ENCODE measurements at places on chromosomes 16 and 17.

DNA sequence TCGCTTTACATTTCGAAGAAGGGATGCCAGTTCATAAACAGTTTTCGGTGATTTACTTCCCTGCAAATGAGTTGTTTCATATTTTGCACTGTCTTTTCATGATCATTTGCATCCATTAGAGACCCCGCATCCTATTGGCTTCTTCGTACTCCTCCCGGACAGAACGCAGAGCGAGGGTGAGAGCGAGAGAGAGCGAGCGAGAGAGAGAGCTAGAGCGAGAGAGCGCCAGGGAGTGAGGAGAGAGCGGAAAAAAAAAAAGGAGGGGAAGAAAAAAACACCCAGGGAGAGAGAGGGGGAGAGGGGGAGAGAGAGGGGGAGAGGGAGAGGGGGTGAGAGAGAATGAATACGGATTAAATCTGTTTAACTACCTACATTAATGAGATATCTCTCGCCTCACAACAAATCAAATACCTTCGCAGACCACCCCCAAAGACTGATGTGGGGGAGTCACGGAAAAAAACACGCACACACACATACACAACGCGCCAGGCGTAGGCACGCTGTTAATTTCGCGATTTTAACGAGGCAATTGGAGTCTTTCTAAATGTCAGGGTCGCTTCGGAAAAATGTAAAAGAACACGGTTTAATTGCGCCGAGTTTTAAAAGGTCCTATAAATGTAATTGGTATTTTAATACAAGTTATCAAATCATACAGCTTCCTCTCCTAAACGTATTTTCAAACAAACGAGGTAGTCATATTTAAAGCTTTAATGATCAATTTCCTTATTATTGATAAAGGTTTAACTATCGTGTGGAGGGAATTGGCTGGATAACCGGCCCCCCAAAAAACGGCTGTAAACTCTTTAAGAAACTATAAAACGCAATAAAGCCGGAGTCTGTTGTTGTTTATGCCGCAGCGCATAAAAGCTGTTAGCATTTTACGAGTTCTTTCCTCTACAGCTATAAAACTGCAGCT lies at the start of gene HOXB8:
TSS of gene HOXB8 (minus strand) at position 246 of the 916 bp plus-strand sequence. CDS start 588 bp downstream, outside the sequence.
- DNase-seq: no peak

DNA sequence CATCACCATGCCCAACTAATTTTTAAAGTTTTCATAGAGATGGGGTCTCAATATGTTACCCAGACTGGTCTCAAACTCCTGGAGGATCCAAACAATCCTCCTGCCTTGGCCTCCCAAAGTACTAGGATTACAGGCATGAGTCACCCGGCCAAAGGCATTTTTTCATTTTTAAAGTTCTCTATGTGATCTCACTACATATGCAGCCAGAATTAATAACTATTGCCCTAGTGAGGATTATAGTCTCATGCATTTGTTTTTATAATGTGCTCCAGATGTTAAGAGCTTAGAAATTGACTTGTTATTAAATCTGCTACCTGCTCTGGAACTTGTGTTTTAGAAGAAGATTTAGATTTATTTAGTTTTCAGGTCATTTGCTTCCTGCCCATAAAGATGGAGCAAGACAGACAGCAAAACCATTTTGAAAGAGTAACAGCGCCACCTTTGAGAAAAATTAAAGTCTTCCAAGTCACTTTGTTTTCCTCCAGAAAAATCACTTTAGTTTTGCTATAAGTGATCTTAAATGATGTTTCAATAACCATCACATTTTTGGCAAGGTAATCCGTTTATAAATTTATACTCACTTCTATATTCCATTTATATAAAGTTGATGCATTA lies 79.5 kb downstream of the CA4 start:
- no peak for DNase-seq

DNA sequence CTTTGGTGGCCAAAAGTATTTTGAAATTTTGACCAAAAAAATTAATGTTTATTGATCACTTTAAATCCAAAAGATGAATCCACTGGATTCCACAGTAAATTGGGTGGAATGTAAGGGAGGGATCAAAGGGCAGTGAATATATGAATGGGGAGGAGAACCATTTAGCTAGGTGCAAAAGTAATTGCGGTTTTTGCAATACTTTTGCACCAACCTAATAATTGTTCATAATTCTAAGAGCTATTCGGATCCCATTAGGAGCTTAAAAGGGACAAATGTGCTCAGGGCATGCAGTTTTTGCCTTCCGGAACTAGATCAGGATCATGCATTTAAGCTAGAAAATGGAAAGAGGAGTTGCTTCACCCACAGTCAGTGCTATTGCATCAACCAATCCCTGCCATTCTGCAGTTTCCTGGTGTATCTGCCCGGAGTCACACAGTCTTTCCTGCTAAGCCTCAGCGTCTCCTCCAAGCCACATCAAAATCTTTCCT lies at the start of gene LPO:
TSS of gene LPO (plus strand) at position 438 of the 488 bp plus-strand sequence. CDS start 4,396 bp downstream, outside the sequence.
- no peak for DNase-seq

DNA sequence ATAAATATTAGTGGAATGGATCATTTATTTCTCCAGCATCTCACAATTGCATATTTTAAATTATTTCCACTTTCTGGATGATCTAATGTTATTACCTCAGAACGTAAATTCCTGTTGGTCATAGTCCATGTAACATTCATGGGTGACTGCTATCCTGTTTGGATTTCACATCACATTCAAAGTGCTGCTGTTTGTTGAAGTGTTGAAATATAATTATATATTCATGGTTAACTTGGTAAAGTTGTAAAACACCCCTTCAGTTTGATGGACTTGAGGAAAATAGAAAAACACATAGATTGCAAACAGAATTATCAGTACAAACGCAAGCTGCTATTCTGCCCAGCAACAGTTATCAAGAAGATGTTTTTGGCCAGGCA lies 59.6 kb downstream of the TANGO6 start:
- DNase-seq: no peak

- DNase-seq: no peak
Observed at GRCh38 chr17:45722161-45722560, 62.0 kb upstream of the CRHR1 start.

- DNase-seq: no peak
Observed at GRCh38 chr17:72240333-72240732, 119.5 kb downstream of the SOX9 start.

GRCh38 chr16:31507617-31507928 lies 618 bp downstream of the RUSF1 start:
- DNase-seq: no peak

DNA sequence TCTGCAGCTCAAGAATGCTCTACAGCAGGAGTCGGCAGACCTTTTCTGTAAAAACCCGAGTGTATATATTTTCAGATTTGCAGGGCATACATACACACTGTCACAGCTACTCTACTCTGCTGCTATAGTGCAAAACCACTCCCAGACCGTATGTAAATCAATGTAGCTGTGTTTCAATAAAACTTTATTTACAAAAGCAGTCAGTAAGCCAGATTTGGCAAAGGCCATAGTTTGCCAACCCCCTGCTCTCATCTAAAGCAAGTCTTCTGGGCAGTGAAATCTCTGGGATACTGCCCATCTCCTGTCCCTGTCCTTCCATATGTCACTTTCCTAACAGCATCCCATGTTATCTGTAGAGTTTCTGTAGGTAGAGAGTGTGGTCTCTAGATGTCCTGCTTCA lies 57.2 kb upstream of the GSG1L start:
- DNase-seq: no peak

DNA sequence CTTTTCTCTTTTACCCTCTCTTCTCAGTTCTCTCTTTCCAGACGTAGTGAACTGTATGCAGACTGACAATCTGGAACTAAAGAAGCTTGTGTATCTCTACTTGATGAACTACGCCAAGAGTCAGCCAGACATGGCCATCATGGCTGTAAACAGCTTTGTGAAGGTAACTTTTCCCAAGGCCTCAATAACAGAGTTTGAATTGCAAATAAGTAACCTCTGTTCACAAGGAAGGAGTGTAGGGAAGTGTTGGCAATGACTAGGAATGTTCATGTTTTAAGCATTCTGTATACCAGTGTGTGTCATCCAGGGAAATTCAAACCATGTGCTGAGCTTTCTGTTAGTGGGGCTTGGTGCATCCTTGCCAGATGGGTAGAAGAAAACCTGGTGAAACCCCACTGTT lies 18.6 kb downstream of the AP2B1 start:
- no peak for DNase-seq

DNA sequence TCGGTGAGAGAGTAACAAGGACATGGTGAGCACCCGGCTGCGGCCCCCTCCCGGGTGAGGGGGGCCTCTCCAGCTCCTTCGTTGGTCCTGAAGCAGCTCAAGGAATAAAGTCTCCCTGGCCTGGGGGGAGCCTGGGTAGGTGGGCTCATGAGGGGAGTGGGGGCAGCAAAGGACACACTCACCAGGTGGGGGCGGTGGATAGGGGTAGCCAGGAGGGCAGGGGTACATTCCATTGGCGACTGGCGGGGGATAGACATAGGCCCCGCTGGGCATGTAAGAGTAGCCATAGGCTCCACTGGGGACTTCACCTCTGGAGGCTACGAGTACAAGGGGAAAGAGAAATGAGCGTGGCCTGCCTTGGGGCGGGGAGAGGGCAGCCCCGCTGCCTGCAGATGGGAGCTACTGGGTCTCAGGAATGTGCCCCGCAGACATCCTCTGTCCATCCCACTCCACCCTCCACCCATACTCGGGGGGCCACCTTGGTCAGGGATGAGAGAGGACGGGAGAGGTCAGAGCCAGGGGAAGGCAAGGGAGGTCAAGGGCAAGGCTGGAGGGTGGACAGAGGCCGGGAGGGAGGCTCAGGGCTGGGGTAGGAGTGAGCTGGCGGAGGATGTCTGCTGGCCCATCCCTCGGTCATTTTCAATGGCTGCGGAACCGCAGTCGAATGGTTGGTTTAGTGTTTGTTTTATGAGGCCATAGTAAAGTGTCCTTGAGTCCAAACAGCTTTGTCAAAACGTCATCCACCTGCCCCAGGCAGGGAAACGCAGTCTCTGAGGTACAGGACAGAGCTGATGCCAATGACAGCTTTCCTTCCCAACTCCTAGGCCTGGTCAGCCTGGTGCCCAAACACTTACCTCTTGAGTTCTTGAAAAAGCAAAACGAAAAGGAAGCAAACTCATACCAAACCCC lies 3.7 kb upstream of the UNC13D start:
- no peak for DNase-seq

DNA sequence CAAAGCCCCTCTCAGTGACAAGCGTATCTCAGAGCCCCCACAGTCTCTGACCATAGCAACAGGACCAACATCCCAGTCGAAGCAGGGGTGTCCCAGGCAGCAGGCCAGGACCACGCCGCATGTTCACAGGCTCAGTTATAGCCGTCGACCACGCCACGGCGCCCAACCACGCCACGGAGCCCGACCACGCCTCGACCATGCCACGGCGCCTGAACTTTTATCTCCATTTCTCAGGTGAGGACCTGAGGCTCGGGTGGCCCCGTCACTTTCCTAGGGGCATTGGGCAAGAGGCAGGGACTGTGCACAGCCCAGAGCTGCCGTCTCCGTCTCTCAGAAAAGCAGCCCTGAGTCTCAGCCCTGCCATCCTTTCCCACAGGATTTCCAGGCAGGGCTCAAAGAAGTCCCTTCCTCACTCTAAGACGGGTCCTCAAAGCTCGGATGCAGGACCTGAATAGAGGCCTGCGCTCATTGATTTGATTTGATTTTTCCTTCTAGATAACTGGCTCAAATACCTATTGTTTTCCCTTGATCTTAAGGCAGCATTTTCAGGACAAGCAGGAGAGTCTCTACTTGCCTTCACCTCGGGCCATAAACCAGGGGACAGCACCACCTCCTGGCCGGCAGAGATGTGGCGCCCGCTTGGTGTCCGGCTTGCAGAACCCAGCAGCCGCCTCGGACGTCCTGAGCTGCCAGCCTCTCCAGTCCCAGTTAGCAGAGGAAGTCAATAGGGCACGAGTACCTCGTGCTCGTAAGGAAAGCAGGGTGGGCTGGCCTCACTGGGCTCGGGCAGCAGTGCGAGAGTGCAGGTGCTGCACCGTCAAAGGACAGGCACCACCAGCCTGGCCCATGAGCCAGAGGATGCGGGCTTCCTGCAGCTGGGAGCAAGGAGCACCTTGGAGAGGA lies 38.8 kb downstream of the C16orf95 start:
- DNase-seq: peak; percentile 74

DNA sequence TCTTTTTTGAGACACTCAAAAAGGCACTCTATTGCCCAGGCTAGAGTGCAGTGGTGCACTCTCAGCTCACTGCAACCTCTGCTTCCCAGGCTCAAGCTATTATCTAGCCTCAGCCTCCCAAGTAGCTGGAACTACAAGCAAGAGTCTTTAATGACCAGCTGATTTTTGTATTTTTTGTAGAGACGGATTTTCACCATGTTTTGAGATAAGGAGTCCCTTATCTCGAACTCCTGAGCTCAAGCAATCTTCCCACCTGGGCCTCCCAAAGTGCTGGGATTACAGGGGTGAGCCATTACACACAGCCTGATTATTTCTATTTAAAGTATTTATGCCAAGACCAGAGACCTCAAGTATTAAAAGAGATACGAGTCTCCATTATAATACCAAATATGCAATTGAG lies 566.1 kb upstream of the CA10 start:
- DNase-seq: no peak

GRCh38 chr16:85216522-85217375 lies 104.5 kb upstream of the CIBAR2 start:
- DNase-seq: no peak

GRCh38 chr17:2227025-2227699 lies 76.4 kb downstream of the SMG6 start:
- DNase-seq: no peak

DNA sequence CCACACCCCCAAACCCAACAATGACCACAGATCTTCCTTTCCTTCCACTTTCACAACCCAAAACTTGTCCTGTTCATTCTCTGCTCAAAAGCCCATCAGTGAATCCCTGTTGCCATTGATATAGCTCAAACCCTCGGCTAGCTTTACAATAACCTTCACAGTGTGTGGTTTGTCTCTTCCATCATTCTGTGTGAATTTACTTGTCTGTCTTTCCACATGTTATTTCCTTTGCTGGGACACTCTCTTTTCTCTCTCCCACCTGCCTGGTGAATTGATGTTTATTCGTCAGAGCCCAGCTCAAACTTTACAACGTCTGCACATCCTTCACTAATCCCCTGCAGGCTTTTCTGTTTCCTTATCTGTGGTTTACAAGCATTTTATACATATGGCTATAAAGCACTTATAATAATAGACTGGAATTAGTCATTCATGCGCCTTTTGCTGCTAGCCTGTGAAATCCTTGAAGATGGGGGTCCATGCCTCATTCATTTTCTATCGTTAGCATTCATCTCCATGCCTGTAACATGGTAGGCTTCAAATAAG lies 114.4 kb downstream of the CDH13 start:
- no peak for DNase-seq

Data from prostate gland (tissue), 2 donors.